ENCODE measurements at places on chromosomes 11 and 22.

DNA sequence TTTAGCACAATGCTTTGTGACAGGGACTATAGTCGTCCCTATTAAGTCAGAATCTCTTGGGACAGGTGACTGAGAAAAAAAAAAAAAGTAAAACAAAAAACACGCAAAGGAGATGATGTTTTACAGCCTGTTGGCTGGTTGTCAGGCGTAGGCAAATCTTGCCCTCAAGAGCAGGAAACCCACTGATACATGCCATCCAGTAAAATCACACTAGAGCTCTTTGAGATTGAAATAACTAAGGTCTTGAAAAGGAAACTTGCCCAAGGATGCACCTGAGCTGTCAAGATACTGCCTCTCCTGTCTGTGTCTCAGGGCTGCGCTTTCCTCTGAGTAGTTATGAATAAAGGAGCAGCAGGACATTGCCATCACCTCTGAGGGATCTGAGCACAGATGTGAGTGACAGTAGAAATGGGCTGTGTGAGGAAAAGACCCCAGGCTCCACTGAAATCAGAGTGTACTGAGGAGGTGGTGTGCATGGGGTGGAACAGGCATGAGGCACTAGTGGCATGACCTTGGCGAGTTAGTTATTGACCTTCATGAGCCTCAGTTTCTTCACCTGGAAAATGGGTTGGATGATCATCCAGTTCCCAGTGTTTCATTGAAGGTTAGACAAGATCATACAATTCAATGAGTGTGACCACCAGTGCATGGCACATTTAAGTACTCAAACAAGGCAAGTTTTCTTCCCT is 23.3 kb downstream of the MICAL2 start:
- peak; percentile 14 for DNase-seq

- DNase-seq: no peak
Measured at GRCh38 chr11:30990625-30991296, 378.8 kb downstream of the DCDC1 start.

DNA sequence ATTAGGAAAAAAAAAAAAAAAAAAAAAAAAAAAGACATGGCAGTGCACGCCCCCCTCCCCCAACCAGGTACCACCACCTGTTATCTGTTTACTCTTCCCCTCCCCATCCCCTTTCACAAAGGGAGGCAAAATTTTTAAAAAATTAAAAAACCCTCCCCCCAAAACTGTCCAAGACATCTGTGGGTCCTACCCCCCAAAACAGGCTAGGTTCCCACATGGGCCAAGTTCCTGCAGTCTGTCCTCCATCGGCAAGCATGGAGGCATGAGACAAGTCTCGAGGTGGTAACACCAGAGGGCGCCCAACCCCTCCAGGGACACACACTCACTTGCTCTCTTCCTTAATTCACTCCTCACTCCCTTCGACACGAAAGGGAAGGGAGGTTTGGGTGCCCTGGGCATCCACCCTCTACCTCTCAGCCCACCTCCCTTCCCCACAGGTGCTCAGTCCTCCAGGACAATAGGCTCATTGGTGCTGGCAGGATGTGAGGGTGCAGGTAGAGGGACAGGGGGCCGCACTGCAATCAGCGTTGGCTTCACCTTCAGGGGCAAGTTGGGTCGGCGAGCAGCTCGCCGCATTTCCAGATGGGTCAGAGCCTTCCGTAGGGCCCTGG is 2.2 kb upstream of the TUT1 start:
- peak; percentile 80 for DNase-seq

DNA sequence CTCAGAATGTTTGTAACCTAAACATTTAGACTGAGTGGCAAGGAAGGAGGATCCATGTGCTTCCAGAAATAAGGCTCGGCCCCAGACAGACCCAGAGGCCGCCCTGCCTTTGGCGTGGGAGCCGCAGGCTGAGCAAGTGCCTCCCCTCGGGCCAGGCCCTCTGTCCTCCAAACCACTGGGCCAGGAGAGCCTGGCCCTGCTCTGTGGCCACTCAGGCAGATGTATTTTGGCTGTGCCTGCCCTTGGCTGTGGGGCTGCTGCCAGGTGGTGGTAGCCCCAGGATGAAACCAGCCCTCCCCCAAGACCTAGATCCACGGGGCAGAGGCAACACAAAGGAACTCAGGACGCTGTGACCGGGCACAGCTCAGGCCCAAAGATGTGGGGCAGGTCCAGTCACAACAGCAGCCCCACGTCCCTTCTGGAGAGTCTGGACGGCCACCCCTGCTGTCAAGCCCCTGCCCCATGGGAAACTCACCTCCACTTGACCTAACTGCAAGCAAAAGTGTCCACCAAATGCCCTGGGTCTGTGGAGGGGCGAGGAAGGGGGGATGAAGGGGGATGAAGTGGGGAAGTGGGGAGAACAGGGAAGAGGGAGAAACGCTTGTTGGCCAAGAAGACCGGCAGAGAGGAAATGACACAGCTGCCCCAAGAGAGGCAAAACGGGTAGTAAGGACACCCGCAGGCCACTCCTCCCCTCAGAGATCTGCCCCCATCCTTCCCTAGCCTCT is 24.0 kb downstream of the PISD start:
- no peak for DNase-seq

DNA sequence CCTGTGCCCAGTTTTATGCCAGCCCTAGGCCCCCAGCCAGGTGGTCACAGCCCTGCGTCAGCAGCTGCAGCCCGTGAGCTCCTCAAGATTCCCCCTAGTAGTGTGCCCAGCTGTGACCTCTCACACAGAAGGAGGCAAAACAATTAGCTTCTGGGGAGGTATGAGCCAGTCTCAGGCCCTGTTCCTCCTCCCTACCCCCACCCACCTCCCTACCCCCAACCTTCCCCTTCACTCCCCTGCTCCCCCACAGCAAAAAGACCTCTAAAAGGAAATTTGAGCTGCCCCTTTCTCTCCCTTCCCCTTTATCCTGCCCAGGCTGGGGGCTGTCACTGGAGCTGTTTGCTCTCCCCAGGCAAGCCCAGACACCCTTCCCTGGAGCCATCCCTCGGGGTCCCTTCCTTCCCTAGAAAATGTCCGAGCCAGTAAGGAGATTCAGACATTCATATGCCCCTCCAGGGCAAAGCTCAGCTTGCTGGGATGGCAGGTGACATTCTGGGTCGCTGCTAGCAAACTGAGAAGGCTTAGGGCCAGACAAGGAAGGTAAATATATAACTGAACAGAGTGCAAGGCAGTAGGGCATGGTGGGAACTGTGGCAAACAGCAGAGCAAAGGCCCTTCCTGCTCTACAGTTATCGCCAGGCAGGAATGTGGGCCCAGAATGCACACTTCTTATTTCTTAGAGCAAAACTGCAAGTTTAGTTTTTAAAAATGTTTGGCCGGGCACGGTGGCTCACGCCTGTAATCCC is 300.2 kb downstream of the MN1 start:
- DNase-seq: no peak

- no peak for DNase-seq
Measured at GRCh38 chr11:110053848-110054414, 39.3 kb upstream of the ZC3H12C start.

DNA sequence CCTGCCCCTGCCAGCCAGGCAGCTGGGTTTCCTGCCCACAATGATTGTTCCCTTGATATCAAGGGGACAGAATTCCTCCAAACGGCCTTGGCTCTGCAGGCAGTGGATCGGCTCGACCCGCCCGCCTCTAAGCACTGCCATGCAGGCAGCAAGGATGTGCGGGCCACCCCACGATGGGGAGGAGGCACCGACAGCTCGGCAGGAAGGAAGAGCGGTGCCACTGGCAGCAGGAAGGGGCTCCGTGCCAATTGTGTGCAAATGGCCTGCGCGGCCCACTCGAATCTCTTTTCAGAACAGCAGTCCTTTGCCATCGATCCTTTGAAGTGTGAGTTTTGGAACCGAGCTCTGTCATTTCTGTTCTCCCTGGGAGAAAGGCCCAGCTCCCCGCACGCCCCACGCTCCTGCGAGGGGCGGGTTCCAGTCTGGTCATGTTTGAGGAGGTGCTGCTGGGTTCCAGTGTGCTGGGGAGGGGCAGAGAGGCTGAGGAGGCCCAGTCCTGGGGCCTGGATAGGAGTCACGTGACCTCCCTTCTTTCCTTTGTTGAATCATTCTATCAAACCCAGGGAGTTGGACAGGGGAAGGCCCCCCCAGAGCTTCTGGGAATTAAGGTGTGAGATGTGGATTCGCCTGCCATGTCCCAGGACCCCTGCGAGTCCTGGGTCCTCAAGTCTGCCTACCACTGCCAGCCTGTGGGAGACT is 406.0 kb downstream of the CTTN start:
- DNase-seq: no peak

GRCh38 chr11:68969386-68969785 is 11.4 kb downstream of the MRGPRD start:
- no peak for DNase-seq

DNA sequence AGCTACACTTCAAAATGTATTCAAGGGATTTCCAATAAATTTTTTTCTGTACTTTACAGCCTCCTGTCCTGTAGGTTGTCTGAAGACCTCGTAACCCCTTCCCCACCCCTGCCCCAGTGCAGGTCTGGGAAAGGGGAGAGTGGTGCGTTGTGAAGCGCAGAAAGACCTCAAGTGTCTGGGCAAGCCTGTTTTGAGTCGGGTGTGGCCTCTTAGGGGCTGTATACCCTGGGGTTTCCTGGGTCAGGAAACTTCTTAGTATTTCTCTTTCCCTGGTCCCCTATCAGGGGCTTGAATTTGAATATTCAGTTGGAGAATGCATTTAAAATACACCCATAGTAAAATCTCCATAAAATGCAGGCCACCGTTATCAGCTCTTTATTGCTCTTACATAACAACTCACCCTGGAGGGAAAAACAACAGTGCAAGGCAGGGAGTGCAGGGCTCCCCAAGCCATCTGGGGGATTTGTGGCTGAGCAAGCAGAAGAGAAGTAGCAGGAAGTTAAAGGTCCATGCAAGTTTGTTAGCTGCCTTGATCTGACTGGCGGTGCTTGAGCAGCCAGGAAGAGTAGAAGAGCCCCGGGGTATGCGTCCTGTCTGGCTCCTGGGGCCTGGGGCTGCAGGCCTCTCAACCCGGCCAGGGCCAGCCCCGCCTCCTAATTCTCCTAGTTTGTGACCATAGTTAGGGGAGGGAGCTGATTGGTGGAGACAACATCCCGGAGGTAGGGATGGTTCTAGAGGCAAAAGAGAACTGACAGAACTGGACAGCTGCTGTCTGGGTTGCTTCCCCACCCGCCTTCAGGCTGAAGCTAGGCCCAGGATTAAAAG is 25.7 kb downstream of the ARHGAP1 start:
- DNase-seq: peak; percentile 45

GRCh38 chr11:100011697-100012096 is 675.4 kb upstream of the ARHGAP42 start:
- DNase-seq: no peak

DNA sequence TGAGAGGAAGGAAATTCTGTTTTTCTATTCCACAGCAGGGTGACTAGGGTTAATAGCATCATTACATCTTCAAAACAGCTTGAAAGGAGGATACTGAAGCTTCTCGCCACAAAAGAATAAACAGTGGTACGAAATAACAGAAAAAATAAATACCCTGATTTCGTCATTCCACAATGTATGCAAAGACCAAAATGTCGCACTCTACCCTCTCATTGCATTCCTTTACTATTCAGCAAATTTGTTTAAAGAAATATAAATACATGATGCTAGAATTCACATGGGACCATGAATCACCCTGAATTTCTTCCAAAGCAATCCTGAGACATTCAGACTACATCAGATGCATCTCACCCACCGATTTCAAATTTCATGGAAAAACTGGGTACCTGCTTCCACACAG is 112.3 kb upstream of the TOP3B start:
- no peak for DNase-seq

GRCh38 chr11:76672431-76673175 is 2.1 kb upstream of the LRRC32 start:
- peak; percentile 24 for DNase-seq

- DNase-seq: peak; percentile 59
Measured at GRCh38 chr11:46119352-46120216, 1.7 kb downstream of the PHF21A start.

GRCh38 chr11:67304511-67305113 is 1.3 kb downstream of the SSH3 start:
- DNase-seq: no peak

- no peak for DNase-seq
Measured at GRCh38 chr11:58912124-58912523, 27.2 kb upstream of the GLYATL1 start.

GRCh38 chr11:119479685-119480275 is 56.8 kb upstream of the THY1 start:
- DNase-seq: no peak

GRCh38 chr11:17352950-17353820 is 1.6 kb downstream of the NCR3LG1 start:
- peak; percentile 21 for DNase-seq

GRCh38 chr22:22060200-22061084 is 77.9 kb upstream of the TOP3B start:
- no peak for DNase-seq

DNA sequence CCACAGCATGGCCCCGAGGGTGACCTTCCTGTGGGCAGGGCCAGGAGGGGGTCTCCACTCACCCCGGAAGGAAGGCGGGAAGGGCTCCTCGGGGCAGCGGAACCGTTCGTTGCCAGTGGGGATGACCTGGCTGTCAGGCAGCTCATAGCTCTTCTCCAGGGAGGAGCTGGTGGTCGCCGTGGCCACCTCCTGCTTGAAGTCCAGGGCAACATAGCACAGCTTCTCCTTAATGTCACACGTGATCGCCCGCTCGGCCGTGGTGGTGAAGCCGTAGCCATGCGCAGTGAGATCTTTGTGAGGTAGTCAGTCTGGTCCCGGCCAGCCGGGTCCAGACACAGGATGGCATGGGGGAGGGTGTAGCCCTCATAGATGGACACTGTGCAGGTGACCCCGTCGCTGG is 31.5 kb upstream of the SYT8 start:
- no peak for DNase-seq

DNA sequence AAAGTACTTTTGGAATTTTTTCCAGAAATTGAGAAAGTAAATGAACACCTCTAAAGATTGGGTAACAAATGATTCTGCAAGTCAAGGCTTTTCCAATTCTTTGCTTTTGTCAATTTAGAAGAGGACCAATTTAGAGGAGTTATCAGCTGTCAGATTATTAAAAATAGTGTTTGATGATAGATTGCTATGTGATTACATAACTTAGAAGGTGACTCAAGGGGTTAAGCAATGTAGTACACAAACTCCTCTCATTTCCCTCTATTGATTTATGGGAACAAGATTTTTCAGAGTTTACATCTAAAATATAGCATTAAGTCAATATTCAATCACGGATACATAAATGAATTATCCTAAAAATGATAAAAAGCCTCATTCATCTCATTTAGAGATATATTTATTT is 70.3 kb downstream of the INSC start:
- DNase-seq: no peak

- DNase-seq: no peak
Measured at GRCh38 chr22:43013355-43014315, 1.3 kb downstream of the PACSIN2 start.

DNA sequence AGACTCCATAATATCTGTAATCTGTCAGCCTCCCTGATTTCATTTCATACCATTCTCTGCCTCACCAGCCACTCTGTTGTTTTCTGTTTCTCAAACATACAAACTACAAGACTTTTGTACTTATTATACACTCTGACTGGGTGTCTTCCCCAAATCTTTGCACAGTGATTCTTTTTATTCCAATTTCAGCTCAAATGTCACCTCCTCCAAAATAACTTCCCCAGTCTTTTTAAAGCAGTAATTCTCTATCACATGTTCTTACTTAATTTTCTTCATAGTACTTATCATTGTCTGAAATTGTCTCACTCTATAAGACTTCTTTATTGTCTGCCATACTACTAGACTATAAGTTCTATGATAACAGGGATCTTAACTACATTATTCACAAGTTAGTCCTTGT is 19.6 kb downstream of the SOX6 start:
- no peak for DNase-seq

GRCh38 chr11:80846979-80847378 is 1406.1 kb upstream of the TENM4 start:
- DNase-seq: no peak

- DNase-seq: no peak
Measured at GRCh38 chr11:8352876-8353505, 89.3 kb upstream of the LMO1 start.

- no peak for DNase-seq
Measured at GRCh38 chr11:34824425-34824824, 91.8 kb downstream of the APIP start.

All from CD4-positive, alpha-beta T cell treated with Interleukin-6 at 100 ng/mL for 8 hours (primary cell).